ENCODE measurements at places on chromosomes 7 and 10.

- DNase-seq = peak; percentile 67
Observed at GRCh38 chr10:74991435-74991834, 120.0 kb upstream of the SAMD8 start.

DNA sequence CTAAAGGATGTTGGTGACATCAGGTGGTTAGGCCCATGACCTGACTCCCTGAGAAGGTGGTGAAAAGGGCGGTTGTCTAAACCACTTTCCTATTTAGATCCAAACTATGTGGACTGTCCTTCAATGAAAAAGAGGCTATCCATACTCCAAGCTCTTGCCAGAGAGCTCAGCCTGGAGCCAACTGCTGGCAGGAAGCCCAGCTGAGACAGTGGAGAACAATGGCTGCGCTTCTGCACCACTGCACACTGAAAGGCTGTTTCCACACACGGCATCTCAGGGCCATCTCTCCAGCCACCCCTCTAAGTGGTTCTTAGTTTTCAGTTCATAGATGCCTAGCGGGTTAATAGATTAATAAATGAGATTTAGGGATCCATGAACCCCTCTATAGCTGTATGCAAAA, 488.8 kb upstream of the ZMIZ1 start:
- no peak for DNase-seq

DNA sequence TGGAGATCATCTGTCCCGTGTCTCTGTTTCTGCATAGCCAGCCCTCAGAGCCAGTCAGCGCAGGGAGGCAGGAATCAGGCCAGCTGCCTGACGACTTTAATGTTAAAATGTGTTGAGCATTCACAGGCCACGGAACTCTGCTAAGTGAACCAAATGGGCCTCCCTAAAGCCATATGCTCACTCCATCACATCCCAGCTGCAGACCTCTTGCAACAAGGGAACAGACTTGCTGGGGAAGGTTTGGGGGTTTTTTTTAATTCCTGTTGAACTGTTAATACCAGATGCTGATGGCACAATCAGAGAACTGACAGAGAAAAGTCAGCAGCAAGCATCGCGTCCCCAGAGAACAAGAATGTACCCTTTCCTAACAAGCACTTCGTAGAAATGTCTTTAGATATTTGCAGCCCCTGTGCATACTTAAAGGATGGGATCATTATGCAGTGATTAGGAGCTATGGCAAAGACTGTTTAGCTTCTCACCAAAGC, 900.4 kb upstream of the AUTS2 start:
- DNase-seq = no peak

GRCh38 chr7:12481722-12482121, 78.1 kb upstream of the VWDE start:
- no peak for DNase-seq

DNA sequence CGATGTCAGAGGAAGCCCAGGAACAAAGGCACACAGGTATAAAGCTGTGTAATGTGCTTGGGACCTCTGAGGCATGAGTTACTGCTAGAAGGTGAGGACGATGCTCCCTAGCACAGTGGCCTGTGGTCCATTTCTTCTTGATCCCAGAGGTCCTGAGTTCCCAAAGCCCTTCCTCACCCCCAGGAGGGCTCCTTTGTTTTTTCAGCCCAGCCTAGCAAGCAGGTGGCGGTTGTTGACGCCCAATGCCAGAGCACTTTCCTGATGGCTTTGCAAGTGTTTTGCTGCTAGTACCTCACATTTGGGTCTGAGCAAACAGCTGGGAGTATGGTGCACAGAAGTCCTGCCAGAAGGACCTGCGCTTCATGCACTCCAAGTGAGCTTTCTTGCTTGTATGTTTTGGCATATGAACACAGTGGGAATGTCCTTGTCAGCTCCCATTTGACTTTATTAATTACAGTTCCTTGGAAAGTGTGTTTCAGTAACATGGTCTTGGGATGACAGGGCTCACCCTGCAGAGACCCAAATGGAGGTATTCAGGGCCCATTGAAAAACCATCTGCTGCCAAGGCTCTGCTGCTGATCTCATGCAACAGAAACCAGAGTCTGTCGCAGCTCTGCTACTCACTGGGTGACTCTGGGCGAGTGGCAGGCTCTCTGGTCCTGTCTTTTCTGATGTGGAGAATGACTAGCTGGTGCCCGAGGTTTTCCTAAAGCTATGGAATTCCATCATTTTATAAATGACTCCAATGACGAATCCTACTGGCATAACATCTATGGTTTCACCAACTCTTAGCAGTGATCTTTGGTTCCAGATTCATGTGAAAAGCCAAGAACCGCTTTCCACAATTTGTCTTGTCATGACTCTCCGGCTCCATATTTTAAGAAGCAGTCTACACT, 134.9 kb downstream of the ARID5B start:
- DNase-seq = no peak

DNA sequence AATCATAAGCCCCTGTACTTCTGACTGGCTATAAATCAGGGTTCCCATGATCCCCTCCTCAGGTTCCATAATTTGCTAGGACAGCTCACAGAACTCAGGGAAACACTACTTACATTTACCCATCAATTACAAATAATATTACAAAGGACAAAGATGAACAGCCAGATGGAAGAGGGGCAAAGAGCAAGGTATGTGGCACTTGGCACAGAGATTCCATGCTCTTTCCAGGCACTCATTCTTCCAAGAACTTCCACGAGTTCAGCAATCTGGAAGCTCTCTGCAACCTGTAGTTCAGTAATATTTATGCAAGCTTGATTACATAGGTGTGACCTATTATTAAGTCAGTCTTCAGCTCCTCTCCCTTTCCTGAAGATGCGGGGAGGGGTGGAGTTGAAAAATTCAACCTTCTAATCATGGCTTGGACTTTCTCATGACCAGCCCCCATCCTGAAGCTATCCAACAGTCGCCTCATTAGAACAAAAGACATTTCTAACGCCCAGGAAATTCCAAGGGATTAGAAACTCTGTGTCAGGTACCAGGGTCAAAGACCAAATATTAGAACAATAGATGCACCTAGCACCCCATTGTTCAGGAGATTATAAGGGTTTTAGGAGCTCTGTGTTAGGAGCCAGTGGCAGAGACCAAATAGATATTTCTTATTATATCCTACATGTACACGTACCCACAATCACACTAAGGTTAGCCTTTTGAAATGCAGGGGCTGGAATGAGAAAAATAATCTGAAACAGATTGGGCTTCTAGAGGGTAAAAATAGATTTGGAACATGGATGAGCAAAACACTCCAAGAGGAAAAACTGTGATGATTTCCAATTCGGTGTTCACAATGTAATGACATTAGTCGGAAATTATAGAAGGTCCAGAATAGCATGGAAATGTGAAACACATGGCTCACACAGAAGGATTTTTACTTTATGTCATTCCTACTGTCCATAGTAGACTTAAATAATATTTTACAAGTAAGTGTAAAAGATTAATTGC, 7.0 kb downstream of the ANKMY2 start:
- DNase-seq = no peak

DNA sequence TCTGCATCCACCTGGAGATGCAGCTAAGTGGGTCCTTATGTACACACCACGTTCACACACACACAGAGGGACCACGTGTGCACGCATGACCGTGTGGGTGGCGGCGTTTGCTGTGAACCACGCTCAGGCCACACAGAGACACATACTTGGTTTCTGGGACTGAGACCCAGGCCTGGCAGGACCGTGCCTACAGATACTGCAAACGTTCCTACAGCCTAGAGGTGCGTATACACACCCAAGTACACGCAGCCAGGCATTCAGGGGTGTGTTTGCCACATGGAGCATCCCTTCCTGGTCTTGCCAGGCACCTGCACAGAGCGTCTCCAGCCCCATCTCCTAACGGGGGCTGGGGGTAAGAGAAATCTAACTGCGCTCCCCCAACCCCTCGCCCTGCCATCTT, 49.0 kb upstream of the GTF2IRD1 start:
- DNase-seq = no peak

DNA sequence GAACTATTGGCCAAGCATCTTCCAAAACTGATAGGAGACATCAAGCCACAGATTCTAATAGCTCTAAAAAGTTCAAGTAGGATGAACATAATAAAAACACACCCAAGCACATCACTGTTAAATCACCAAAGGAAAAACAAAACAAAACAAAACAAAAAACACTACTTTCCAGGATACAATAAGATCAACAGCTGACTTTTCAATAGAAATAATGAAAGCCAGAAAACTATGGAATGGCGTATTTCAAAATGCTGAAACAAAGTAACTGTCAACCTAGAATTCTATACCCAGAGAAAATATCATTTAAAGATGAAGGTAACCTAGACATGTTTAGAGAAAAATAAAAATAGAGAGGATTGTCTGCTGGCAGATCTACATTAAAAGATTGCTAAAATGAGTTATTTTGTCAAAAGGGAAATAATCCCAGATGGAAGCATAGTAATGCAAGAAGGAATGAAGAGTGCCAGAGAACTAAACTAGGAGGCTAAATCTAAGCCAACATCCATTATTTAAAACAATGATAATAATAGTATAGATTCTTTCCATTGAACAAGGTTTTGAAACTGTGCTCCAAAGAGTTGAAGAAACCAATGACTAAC, 13.9 kb downstream of the TUBAL3 start:
- no peak for DNase-seq

DNA sequence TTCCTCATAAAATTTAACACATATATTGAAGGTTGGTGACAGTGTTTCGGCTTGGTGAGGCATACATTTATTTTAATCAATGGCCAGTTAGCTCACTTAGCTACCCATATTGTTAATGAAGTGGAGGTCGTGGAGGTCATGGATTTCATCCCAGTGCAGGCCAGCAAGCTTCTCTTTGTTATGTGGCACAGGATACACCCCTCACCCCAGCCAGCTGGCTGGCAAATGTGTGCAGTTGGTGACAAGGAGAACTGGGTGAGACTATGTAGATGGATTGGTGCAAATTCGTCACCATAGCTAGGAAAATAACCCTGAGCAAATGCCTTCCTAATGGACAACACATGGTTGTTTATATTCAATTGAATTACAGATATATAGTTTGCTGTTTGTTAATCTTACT, 50.5 kb upstream of the FOXP2 start:
- DNase-seq = no peak

- DNase-seq = no peak
Observed at GRCh38 chr7:102425639-102426267, 7.6 kb upstream of the ORAI2 start.

Measured in A172 (cell line).